ENCODE measurements at places on chromosomes 4 and X. TPM values are rescaled to one million over a fixed set of nuclear protein-coding genes. Genes with fewer than 3 reads are reported as not detected.
A peak's percentile ranks its signal among the peaks of the same experiment; 100 is the strongest.

Gene RHOXF1
- total RNA-seq: not detected

Gene TIGD4
- 0.25 TPM for total RNA-seq

Gene MID2
- total RNA-seq: 2.0 TPM

Gene MMRN1
- total RNA-seq: not detected

- DNase-seq: peak; percentile 64
These were observed 93.4 kb downstream of the NHSL2 start for GRCh38 chrX:72003811-72004750.

- DNase-seq: peak; percentile 99
These were observed 57.0 kb upstream of the PROM1 start for GRCh38 chr4:16140879-16141249.

GRCh38 chr4:15364183-15364582 lies 63.6 kb upstream of the C1QTNF7 start:
- no peak for DNase-seq

GRCh38 chrX:72621625-72622485 lies 49.2 kb upstream of the HDAC8 start:
- DNase-seq: no peak

DNA sequence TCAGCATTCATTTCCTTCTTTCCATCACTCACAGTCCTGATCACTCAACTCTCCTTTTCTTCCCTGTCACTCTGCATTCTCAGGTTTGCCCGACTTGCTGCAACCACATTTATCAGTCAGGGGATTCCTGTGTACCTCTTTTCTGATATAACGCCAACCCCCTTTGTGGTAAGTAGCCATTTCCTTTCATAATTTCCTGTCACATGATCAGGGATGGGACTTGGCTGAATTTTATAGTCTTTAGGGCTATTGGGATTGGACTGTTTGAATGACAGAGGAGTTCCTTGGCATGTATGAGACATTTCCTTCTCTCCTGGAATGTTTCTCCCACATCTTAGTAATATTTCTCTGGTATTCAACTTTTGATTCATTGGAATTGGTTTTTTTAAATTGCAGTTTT lies 11.0 kb downstream of the PGM2 start:
- DNase-seq: no peak

- no peak for DNase-seq
These were observed 485.5 kb downstream of the PRR32 start for GRCh38 chrX:127305013-127305412.
